Head of caudate nucleus (tissue), 42 donors: ENCODE measurements at places on chromosomes 5 and 9.

DNA sequence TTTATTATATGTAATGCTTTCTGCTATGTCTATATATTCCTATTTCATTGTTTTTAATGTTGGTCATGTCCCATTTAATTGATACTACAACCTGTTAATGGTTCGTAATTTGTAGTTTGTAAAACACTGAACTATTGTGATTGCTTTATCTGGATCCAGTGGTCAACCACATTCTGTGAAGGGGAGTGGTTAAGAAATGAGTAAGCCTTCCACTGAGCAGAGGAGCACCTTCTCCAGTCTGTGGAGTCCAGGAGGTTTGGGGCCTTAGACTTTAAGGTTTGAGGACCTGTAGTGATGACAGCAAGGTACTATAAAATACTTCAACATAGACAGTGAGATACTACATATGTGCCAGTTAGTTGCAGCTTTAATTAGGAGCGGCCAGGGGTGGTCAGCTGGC is 67.7 kb upstream of the RAD23B start:
- no peak for DNase-seq

DNA sequence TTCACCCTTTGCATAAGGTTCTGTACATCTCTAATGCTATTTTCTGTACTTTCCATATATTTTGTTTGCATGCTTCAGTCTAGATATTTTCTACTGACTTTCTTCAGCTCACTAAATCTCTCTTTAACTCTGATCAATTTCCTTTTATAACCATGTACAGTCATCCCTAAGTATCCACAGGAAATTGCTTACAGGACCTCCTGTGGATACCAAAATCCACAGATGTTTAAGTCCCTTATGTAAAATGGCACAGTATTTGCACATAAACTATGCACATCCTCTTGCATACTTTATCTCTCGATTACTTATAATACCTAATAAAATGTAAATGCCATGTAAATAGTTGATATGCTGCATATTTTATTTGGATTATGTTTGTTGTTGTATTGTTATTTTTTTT is 442.1 kb downstream of the TLE4 start:
- DNase-seq = no peak

DNA sequence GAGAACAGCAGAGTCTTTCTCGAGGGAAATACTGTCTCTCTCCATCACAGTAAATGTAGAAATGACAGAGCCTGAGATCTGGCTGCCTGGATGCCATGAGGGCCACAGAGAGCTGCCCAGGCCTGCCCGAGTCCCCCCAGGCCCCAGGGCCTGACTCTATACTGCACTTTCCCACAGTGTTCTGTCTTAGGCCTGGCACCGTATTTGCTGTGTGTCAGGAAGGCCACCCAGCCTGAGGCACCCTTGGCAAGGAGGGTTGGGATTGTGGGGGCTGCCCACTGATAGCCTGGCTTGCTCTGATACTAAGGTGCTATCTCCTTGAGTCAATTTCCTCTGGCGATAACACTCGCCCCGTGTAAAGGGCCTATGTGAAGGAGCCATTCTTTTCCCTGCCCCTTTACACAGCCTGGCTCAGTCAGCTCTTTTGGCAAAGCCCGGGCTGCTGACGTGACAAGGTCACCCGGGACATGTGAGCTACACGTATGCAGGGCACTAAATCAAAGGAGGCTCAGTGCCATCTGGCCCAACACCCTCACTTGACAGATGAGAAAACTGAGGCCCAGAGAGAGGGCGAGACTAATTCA is 630.1 kb upstream of the KLF4 start:
- no peak for DNase-seq

DNA sequence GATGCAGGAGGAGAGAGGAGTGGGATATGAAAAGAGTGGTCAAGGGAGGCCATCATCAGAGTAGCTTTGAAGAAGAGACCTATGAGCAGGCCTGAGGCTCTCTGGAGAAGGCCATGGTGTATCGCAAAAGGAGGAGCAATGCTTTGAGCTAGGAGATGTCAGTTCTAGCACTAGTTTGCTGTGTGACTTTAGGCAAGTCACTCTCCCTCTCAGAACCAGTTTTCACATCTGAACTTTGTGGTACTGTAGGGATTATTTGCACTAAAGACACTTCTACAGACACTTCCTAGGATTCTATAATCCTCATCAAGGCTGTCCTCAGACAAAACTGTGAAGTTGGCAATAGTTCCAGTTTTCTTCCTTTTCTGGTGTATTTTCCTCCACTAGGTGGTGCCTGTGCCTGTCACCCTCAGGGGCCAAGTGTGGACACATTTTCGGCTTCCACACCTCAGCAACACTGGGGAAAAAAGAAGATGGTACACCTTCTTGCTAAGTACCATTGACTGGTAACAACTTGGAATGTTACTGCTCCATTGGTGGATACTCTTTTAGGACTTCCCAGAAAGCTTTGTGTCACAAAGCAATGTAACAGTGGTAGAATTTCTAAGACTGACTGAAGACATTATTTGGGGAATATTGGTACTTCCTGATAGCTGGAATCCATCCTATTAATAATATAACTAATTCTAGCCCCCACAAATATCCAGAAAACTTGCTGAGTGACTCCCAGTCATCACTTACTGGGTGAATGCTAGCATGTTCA is 9.9 kb downstream of the PAPPA start:
- DNase-seq = no peak

DNA sequence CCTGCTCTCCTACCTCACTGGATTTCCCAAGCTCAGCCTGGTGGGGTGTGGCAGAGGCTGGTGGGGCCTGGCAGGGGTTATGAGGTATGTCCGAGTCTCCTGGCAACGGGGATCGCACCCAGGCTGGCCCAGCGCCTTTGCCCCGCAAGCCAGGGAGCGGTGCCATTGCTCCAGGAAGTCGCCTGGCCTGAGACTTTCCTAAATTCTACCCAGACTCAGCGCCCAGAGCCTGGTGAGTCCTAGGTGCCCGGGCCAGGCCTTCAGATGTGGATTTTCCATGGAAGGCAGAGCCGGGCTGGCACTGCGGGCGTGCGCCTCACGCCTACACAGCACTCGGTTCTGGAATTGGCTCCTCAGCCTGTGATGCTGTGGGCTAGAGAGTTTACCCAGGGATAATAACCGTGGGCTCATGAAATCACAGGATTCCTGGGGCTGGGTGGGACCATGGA is 155.4 kb upstream of the COL5A1 start:
- no peak for DNase-seq

GRCh38 chr9:111525056-111525977 is at the start of gene ZNF483:
Gene ZNF483, plus strand, starts transcription at chr9:111525179. Its CDS starts 2,217 bp downstream, at chr9:111527396.
- peak; percentile 86 for DNase-seq

- DNase-seq = no peak
Observed at GRCh38 chr9:34412336-34412735, 35.6 kb upstream of the MYORG start.

DNA sequence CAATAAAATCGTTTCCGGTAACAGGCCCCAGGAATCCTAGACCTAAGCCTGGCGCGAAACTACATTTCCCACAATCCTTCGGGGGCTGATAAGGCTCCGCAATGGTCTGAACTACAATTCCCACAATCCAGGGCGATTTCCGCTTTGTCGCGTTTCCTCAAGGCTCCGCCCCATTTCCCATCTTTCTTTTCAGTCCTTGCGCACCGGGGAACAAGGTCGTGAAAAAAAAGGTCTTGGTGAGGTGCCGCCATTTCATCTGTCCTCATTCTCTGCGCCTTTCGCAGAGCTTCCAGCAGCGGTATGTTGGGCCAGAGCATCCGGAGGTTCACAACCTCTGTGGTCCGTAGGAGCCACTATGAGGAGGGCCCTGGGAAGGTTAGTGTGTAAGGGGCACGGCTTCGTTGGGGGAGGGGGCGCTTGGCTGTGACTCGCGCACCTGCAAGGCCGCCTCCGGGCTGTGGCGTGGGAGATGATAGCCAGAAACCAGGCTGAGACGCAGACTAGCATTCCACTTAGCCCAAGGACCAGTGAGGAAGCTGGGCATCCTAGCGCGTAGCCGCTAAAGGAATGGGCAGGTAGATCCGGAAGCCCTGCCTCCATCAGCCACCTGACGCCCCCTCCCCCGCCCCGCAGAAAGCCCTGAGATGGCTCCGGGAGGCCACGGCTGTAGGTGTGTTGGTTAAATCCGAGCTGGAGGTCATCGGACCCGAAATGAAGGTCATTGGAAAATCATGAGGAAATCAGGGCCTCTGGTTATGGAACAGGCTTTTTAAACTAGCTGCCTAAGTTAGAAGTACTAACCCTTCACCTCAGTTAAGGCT is at the start of gene COX7C:
TSS of gene COX7C (plus strand) at position 186 of the 821 bp plus-strand sequence. CDS start at position 301, 115 bp downstream.
- peak; percentile 90 for DNase-seq

DNA sequence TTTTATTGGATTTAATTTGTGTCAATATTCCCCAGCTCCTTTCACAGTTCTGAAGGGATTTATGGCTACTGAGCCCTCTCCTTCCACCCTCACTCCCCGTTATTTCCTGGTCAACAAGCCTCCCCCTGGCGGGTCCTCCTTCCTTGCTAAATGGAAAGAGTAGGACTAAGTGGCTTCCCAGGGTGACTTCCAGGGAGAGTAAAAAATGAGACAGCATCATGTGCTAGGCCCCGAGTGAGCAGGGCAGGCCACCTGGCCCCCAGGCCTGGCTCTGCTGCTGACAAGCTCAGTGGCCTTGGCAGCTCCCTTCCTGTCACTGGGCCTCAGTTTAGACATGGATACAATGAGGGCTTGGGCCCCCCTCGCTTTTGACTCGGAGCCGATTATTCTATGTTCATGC is 201.3 kb downstream of the HSPA4 start:
- no peak for DNase-seq

GRCh38 chr5:109034306-109034705 is 286.6 kb downstream of the FER start:
- DNase-seq = no peak

DNA sequence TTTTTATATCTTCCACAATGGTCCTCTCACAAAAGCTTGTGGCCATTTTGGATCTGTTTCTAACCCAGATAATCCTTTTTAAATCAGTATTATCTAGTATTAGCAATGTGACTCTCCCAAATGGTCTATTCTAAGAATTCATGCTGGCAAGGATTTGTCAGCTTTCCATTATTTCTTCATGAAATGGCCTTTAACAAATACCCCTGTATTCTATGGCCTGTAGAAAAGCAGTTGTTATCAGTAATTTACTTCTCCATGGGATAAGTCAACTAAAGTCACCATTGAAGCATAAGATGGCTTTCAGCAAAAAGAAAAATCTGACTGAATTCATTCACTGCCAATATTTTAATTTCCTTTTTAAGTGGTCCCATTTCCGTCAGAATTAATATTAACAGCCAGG is 346.4 kb upstream of the FAM174A start:
- DNase-seq = no peak

DNA sequence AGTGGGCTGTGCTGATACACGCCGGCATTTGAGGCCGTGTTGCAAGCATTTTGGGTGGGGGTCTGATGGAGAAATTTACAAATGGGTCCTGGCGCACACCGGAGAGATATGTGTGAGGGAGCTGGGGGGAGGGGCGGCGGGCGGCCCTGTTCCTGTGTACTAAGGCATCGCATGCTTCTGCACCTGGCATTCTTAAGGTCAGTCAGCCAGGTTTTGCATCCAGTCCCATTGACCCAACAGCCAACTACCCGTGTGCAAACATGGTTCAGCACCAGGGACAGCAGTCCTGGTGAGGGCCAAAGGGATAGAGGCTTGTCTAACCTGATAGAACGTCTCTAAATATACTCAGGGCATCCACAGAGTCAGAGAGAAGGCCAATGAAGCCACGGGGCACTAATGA is 839 bp downstream of the GABRG2 start:
- DNase-seq = peak; percentile 49

DNA sequence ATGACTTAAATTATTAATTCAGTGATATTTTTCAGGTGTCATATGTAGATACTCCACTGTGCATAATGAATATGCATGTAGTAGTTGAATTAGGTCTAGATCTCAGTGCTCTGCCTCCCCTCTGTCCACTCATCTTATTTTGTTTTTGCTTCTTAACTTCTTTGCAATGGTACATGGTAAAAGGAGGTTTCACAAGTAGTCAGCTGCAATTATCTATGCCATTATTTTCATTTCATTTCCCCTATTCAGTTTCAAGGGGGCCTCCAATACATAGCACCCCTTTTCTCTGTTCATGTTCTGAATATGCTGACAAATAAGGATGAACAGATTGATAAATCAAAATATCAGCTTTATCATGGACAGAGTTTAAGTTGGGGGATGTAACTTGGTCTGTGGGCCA is 511.6 kb upstream of the ZNF608 start:
- no peak for DNase-seq

- no peak for DNase-seq
Observed at GRCh38 chr5:135273212-135273611, 125.8 kb downstream of the MACROH2A1 start.

GRCh38 chr9:72205513-72205912 is 56.3 kb downstream of the GDA start:
- no peak for DNase-seq

DNA sequence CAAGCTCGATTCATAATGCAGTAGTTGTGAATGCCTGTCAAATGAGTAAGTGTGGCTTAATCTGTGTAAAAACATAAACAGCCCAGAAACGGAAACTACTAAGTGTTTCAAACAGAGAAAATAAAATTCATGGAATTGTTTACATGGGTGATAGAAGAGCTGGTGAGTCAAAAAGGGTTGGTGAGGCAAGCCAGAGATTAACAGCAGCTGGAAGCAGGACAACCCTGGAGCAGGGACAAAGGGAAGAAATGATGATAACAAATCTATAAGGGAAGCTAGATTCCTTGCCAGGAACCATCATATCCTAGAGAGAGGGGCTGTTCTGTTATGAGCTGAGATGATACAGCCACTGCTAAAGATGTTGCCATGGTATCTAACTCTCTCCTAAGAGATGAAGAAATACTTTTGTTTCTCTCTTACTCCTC is 18.0 kb upstream of the PRR16 start:
- no peak for DNase-seq

DNA sequence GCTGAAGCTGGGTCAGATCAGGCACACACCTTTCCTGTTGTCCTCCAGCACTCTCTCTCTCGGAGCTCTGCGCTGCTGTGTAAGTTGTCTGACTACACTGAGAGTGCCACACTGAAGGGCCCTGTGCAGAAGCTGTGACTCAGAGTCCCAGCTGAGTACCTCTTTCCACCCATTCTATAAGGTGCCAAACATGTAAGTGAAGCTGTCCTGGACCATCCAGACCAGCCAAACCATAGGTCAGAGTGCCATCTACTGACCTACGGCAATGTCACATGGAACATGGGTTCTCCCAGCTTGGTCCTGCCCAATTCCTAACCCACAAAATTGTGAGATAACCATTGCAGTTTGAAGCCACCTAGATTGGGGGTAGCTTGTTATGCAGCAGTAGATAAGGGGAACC is 68.2 kb downstream of the ADCY2 start:
- no peak for DNase-seq

- DNase-seq = no peak
Observed at GRCh38 chr5:65708145-65708544, 13.8 kb downstream of the SGTB start.

- no peak for DNase-seq
Observed at GRCh38 chr9:111916234-111916645, 19.6 kb downstream of the UGCG start.

DNA sequence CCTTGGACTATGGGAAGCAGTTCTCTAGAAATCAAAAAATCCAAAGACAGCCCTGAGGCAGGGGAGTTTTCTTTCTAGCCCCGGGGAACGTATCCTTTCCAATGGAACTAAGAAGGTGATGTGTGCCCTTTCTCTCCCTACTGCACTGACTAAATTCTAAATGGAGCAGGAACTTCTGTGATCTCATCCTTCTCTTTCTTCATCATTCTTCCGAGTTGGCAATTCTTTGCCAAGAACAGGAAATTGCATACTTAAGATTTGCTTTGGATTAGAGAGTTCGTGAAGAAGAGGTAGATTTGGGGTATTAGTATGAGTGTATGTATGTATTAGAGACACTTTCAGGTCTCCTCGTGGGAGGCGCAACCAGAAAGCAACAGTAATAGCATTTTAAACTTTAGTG is 178.0 kb upstream of the PIK3R1 start:
- no peak for DNase-seq

GRCh38 chr9:106376689-106377088 is 486.3 kb upstream of the ZNF462 start:
- no peak for DNase-seq
